ENCODE measurements at places on chromosomes 16 and 17. TPM values are rescaled to one million over a fixed set of nuclear protein-coding genes. Genes with fewer than 3 reads are reported as not detected.

Gene PRDM7
- total RNA-seq: not detected

DNA sequence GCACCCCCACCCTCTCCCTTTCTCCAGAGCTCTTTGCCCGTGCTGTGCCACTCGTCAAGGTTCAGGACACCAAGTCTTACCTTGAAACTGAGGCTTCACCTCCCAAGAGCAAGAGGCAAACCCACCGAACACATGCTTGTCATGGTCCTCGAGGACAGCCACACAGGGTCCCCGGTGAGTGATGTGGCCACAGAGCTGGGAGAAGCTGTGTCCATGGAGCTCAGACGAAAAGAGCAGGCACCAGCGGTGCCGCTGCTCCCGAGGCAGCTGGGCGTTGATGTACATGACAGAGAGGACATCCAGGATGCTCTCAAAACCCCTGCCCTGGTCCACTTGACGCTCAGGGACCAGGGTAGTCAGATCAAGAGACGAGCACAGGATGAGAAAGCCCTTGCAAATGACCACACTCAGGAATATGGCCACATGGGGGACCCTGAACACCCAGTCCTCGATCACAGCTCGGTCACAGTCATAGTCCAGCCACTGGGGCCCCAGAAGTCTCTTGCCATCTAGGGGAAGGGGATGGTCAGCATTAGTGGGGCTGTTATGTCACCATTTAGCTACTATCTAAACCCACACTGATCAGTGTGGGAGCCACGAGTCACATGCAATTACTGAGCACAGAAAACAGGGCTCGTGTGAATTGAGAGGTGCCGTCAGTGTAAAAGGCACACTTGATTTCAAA is 17.8 kb downstream of the MEAK7 start:
- DNase-seq: no peak

DNA sequence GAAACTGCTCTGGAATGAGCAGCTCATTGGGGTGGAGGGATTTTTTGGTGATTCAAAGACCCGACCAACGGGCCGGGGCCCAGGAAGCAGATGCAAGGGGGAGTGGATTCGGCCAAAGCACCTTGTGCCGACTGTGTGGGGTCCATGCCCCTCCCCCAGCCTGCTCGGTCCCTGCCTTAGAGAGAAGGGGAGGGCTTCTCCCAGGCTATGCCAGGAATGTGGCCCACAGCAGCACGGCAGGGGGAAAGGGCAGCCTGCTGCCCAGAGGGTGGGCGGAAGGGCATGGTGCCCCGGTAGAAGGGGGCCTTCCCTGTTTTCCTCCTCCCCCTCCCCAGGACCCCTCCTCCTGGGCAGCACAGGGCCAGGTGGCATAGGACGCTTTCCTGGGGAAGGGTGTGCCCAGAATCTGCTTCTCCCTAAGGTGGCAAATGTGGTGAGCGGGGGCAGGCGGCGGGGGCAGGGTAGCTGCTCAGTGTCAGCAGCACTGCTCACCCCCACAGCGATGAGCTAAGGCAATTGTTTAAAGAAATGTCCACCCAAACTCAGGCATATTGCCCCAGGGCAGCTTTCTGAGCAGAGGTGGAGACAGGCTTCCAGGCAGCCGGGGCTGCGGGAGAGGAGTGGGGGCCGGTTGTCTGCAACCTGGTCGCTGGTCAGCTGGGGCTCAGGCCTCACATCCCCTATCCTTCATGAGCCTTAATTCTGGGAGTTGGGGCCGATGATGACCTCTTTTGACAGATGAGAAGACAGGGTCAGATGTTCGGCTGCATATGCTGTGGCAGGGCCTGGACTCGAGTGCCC is 33.9 kb upstream of the MLKL start:
- no peak for DNase-seq

- DNase-seq: no peak
These were observed 282.9 kb upstream of the N4BP1 start for GRCh38 chr16:48892893-48893292.

- no peak for DNase-seq
These were observed 300.2 kb upstream of the IRX5 start for GRCh38 chr16:54630284-54630967.

All from activated naive CD8-positive, alpha-beta T cell treated with anti-CD3 and anti-CD28 coated beads for 36 hours (primary cell).